CD4-positive, alpha-beta T cell treated with Interleukin-15 for 1 hour (primary cell): ENCODE measurements at places on chromosomes 2 and 18.

DNA sequence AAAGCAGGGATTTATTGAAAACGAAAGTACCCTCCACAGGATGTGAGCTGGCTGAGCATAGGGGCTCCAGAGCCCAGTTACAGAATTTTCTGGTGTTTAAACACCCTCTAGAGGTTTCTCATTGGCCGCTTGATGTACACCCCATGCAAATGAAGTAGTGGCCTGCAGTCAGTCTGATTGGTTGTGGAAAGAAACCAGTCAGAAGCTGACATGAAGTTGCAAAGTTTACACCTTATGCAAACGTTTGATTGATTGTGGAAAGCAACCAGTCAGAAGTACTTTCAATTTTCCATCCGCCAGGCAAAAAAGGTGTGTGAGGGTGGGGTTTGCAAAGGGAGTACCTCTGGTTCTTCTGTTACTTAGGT, 62.3 kb downstream of the VWA3B start:
- no peak for DNase-seq

- no peak for DNase-seq
Observed at GRCh38 chr2:183063083-183063482, 15.5 kb upstream of the DUSP19 start.

GRCh38 chr2:73746015-73746876, 9.1 kb upstream of the TPRKB start:
- no peak for DNase-seq

DNA sequence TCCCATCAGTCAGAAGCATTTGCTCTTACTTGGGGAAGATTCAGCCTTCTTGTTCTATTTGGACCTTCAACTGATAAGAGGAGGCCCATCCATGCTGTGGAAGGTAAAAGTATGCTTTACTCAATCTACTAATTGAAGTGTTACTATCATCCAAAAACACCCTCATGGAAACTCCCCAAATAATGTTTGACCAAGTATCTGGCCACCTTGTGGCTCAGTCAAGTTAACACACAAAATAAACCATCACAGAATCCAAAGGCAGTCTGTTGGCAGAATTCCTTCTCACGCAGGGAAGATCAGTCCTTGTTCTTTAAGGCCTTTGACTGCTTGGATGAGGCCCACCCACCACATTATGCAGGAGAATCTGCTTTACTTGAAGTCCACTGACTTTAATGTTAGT, 531.2 kb upstream of the SMIM21 start:
- DNase-seq, result no peak
